ENCODE measurements at places on chromosomes 12 and 14.

- DNase-seq: no peak
These were observed 4.1 kb downstream of the CDKN1B start for GRCh38 chr12:12721176-12721751.

GRCh38 chr14:71527838-71528237 lies 404.4 kb upstream of the RGS6 start:
- no peak for DNase-seq

DNA sequence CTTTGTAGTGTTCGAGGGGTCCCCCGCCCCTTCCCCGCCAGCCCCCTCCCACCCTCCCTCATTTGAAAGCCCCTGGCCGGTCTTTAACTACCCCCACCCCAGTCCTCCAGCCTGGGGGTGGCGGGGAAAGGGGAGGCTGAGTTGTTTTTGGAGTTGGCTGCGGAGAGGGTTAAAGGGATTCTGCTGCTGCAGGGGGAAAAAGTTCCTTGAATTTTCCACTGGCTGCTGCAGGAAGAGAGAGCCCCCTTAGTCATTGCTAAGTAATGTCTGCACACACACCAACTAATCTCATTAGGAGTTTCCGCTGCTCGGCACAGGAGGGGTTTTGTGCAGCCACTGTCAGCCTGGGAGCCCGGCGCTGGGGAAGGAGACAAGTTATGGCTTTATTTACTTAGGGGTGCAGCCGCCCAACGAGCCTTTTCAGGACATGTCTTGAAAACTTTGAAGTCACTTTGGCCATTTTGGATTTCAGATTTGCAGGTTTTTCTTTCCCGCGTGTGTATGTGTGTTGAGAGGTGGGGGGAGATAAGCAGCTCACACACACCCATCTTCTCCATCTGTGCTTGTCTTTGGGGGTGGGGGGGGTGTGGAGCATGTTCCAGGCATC lies 1.8 kb downstream of the ELK3 start:
- DNase-seq: peak; percentile 40

GRCh38 chr12:4908684-4909409 lies 858 bp upstream of the KCNA1 start:
- no peak for DNase-seq

GRCh38 chr12:68269779-68270178 lies 16.4 kb upstream of the IL22 start:
- DNase-seq: no peak

DNA sequence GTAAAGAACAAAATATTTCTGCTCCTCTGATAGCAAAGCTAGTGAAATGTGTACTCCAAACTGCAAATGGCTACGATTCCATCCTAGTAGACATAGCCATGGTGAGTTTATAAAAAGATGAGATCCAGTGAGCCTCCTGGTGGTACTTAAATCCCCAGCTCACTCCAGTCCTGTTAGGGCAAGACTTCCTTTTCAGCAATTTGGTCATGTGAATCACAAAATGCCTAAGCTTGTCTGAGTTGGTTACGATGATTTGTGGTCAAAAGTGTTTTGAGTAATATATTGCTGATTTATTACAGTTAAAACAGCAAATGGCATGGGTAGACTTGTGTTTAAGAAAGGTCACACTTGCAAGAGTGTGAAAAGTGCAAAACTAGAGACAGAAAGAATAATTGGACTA lies 102.7 kb upstream of the NAV3 start:
- no peak for DNase-seq

DNA sequence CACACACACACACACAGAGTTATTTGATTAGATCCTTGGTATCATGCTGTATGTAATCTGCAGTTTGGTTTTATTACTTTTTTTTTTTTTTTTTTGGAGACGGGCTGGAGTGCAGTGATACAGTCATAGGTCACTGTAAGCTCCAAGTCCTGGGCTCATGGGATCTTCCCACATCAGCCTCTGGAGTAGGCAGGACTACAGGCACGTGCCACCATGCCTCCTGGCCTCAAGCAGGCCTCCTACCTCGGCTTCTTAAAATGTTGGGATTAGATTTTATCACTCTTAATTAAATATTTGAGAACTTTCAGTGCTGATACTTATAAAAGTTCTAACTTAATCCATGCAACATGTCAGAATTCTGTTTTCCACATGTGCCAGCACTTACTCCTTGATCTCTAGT lies 31.3 kb upstream of the PSEN1 start:
- DNase-seq: no peak

GRCh38 chr12:45065125-45065626 lies 14.3 kb upstream of the DBX2 start:
- no peak for DNase-seq

GRCh38 chr14:93133464-93133863 lies 17.7 kb upstream of the ITPK1 start:
- DNase-seq: no peak

DNA sequence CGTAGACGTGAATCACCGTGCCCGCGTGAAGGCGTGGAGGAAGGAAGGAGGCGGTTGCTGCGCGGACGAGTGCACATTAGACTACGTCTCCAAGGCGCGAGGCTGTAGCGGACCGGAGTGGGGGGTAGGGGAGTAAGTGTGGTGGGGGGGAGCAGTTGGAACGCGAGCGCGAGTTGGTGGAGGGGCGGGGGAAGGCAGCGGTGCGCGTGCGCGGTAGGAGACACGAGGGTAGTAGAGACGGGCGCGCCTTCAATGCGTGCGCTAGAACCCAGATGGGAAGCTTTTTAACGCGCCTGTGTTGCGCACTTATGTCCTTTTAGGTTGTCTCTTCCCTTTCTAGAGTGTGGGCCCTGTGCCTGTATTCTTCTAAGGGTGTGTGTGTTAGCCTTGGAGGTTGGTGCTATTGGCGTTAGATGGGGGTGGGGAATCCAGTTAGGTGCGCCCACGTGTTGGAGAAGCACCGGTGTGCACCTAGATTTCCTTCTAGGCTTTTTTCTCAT lies 604 bp downstream of the EIF4B start:
- DNase-seq: peak; percentile 44

DNA sequence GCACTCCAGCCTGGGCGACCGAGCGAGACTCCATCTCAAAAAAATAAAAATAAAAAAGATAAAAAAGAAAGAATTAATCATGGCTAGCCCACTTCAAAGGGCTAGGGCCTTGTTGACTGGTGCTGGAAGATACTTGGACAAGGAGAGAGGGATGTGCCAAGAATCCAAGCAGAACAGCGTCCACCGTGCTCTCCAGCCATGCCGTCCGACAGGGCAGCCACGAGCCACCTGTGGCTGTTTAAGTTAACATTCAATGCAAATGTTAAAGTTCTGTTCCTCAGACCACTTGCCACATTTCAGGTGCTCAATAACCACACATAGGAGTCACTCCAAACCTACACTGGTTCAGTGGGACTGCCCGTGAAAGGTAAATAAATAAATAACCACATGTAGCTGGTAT lies 21.4 kb downstream of the SLC6A13 start:
- no peak for DNase-seq

- no peak for DNase-seq
These were observed 500.5 kb downstream of the NAV3 start for GRCh38 chr12:78331181-78331580.

DNA sequence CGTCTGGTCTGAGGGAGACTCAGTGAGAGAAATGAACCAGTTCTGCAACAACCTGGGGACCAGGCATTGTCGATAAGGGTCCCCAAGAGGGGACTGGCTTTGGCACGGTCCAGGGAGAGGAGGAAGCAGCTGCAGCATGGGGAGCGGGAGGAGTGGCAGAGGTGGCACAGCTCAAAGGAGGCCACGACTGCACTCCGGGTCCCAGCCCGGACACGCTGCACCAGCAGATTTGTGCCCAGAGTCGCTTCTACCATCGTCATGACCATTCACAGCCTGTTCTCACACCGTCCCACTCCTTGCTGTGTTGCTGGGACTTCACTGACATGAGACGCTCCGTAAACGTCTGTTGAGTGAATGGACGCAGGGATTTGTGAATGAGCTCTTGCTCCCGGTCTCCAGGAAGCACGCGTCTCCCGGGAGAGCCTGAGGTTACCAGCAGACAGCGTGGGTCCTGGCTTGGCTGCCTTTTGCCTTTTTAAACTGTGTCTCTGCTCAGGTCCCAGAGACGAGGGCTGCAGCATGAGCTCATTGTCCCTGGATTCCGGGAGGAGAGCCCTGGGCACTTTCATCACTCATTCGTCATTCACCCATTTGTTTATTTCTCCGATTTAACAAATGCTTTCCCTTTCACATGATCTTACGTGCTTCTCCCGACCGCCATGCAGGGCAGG lies 137.0 kb downstream of the PIWIL1 start:
- no peak for DNase-seq

DNA sequence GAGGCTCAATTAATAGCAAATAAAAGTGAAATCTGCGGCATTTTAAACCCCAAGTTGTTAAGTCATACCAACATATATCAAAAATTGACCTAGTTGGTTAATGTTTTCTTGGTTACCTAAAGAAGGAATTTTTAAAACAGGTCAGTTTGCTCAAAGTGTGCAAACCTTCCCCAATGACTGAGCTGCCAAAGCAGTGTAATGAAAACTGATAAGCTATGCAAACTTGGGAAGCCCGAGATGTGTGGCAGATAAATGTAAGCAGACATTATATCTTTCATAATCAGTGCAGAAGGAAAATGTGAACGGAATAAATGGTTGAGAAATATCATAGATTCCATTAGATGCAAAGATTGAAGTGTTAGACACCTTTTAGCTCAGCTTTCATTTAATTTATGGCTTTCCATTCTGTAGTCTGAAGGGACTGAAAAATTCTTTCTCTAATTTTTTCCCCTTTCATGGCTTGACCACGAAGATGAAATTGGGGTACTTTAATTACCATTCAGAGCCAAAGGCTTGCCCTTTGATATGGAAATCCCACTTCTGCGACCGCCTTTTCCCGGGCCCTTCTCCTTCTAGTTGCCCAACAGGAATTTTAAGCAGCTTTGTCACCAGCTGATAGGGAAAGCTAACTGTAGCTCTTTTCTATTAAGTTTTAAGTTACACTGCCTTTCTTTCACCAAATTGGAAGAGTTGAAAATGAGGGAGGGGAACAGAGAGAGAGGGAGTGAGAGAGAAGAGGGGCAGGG lies 306.6 kb upstream of the SOX5 start:
- DNase-seq: no peak

DNA sequence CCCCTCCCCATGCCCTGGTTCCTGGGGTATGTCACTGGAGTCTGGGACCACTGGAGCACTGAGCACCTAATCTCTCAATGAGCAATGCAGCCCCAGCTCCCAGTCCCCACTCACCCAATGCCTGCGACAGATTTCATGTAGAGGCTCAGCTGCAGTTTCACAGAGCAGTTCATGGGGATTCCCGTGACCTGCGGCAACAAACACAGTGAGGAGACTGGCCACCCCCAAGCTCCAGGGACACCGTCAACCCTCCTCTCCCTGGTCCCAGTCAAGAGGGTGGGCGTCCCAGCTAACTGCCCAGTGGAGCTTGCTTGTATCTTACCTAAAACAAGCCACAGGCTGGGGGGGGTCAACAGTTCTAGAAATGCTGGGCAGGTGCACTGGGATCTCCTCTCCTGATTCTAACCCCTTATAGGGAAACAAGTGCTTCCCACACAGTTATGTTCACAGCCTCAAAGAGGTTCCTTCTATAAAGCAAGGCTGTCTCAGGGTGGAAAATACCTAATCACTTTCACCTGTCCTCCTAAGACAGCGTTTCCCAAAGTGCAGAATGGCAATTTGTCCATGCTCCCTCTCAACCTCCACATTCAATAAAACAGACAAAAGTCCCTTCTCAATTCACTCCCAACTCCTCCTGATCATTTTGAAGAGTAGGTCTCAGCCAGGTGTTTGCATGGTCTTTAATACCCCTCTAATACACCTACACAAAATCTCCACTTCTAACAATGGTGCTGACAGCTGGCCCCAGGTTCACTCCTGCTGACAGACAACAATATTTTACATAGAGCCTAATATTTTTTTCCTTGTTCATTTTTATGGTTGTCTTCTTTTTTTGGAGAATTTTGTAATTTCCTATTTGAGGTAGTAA lies 68.3 kb downstream of the SCARB1 start:
- no peak for DNase-seq

GRCh38 chr14:92443741-92444140 lies 69.8 kb upstream of the RIN3 start:
- no peak for DNase-seq

- no peak for DNase-seq
These were observed 141.6 kb upstream of the AVPR1A start for GRCh38 chr12:63292471-63293221.

- no peak for DNase-seq
These were observed 26.3 kb downstream of the LRIG3 start for GRCh38 chr12:58894040-58894439.

- no peak for DNase-seq
These were observed 180.9 kb downstream of the RAD51B start for GRCh38 chr14:68000511-68000910.

- DNase-seq: no peak
These were observed 284.7 kb upstream of the PWP1 start for GRCh38 chr12:107400686-107401447.

- DNase-seq: no peak
These were observed 12.5 kb downstream of the RPS6KL1 start for GRCh38 chr14:74910556-74910955.

GRCh38 chr12:89391726-89392336 lies 39.5 kb upstream of the DUSP6 start:
- no peak for DNase-seq

DNA sequence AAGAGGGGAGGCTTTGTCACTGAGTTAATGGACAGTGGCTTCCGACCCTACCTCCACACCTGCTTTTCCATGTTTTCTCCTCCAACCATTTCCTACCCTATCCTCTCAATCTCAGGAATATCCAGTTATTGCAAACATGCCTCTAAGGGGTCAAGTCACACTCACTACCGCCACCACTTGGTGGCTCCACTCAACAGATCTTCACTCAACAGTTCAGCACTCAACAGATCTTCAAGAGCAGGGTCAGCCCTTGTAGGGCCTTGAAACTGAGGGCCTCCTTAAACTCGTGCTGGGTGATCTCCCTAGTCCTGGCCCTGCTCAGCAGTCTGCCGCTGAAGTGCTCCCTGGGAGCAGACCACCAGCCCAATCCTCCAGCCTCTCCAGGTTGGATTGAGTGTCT lies 14.2 kb downstream of the ZNF641 start:
- no peak for DNase-seq

DNA sequence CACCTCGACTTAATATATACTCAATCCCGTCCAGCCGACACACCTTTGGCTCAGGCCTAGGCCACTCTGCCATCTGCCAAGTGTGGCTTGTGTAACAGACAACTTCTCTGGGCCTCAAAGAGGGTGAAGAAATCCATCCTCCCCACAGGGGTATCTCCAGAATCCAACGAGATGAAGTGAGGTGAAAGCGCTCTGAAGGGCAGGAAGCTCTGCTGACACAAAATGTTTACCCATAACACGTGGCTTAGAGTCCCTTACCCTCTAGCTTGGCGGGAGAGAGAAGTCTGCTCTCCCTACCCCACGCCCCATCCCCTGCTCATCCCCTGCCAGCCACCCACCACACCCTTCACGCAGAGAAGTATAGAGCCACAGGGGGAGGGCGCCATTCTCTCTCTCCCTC lies 13.0 kb downstream of the ZBTB39 start:
- no peak for DNase-seq

- no peak for DNase-seq
These were observed 136.6 kb upstream of the NEDD1 start for GRCh38 chr12:96770219-96771102.

Data from activated T-helper 1 cell treated with anti-CD3 and anti-CD28 coated beads, Interleukin-2, amount 50 U/mL, for 16 hours (primary cell).